Suppressor macrophage treated with lipopolysaccharide for 4 hours (primary cell): ENCODE measurements at places on chromosomes 7 and 10.

- DNase-seq, result no peak
Observed at GRCh38 chr7:129458171-129458570, 23.9 kb downstream of the STRIP2 start.

- peak; percentile 80 for DNase-seq
Observed at GRCh38 chr7:17532861-17533404, 234.5 kb downstream of the AHR start.

- DNase-seq, result peak; percentile 12
Observed at GRCh38 chr10:47231414-47231813, 68.6 kb upstream of the GDF10 start.

DNA sequence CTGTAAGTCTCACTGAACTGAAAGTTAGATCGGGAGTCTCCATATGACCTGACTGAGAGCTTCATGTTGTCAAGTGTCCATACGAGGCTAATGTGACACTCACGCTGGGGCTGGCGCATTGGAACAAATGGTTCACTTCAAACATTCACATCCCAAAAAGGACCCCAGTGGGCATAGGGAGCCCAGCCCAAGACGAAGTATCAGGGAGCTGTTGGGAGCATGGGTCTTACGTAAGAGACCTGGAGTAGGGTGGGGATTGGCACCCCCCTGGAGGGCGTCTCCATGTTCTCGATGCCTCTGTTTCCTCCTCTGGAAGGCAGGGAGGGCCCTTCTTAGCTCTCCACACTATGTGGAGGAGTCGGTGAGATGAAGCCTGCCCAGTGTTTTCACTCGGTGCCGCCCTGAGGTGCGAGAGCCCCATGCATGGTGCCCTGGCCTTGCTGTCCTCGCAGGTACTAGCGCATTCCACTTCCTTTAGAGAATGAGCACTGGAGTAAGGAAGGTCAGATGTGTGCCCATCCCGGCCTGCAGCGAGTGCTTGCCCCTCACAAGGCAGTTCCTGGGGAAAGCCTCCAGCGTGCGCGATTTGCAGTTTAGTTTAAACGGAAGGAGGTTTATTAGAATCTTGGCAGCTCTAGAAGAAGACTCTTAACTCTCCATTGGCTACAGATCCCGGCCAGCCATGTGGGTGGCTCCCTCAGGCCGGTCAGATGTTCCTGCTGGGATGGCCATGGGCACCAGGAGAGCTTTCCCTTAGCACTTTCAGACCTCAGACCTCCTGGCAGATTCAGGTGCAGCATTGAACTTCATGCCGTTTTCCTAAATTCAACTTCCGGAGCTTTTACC is 64.4 kb downstream of the PTPRE start:
- no peak for DNase-seq

- no peak for DNase-seq
Observed at GRCh38 chr10:129038522-129038921, 428.5 kb upstream of the MGMT start.

- peak; percentile 54 for DNase-seq
Observed at GRCh38 chr10:4902571-4903011, 60.6 kb upstream of the AKR1C1 start.

- peak; percentile 81 for DNase-seq
Observed at GRCh38 chr10:4270116-4270515, 485.1 kb upstream of the KLF6 start.

DNA sequence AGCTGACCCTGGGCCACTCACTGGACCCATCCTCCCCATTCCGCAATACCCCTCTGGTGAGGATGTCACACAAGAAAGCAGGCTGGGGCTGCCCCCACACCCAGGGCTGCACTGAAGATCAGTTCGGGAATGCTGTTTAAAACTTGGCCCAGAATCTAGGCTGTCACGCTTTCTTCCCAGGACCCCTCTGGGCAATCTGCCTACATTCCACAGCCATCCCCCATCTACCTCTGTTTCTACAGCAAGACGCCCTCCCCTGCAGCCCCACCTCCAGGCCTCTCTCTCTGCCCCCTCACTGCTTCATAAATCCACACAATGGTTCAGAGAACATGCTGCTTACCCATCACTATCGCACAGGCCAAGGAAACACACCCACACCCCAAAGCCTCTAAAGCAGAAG is 36.1 kb downstream of the XPNPEP1 start:
- no peak for DNase-seq

DNA sequence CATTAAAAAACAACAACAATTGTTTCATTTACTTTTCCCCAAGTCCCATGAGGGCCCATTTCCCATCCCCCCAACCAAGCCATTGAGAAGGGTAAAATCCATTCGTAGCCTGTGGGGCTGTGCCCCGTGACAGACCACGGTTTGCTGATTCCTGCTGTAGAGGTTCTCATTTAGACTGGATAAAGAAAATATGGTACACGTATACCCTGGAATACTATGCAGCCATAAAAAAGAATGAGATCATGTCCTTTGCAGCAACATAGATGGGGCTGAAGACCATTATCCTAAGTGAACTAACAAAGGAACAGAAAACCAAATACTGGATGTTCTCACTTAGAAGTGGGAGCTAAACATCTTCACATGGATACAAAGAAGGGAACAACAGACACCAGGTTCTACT is 44.9 kb downstream of the ZNF783 start:
- DNase-seq, result no peak

- DNase-seq, result no peak
Observed at GRCh38 chr10:21385996-21386585, 139.4 kb downstream of the SKIDA1 start.

DNA sequence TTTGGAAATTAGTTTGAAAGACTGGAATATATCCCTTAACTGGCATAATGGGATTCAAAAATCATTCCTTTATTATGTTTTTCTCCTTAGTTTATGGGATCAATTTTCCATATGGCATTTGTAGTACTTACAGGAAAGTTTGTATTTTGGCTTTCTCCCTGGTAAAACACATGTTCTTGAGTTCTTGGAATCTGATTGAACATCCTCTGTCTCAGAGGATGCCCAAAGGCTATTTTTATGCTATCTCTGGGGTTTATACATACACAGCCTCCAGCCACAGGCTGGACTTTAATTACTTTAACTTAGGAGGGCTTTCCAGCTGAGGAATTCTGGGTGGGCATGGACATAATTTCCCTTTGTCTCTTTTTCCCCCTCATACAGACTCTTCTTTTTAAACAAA is 236.4 kb downstream of the HGF start:
- no peak for DNase-seq

DNA sequence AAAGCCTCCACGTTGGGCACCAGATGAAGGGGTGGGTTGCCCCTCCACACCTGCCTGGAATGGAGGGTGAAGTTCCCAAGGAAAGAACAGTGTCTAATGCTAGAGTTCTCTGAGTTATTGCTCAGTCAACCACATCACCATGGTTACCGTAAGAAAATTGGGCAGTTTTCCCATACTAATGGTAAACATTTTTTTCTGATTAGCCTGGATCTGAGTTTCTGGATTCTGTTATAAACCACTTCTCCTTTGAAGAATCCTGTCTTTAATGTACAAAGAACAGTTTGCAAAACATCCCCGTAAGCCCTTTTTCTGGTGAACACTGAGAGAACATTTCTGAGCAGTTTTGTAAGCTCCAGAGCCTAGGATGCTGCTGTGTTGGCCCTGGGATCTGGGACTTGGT is 45.5 kb downstream of the ABCC2 start:
- no peak for DNase-seq

- DNase-seq, result no peak
Observed at GRCh38 chr10:83469728-83470331, 669.5 kb upstream of the GHITM start.

- DNase-seq, result no peak
Observed at GRCh38 chr7:52211930-52212329, 823.5 kb upstream of the POM121L12 start.

GRCh38 chr7:20466543-20467021 is 135.9 kb downstream of the ITGB8 start:
- DNase-seq, result peak; percentile 97

DNA sequence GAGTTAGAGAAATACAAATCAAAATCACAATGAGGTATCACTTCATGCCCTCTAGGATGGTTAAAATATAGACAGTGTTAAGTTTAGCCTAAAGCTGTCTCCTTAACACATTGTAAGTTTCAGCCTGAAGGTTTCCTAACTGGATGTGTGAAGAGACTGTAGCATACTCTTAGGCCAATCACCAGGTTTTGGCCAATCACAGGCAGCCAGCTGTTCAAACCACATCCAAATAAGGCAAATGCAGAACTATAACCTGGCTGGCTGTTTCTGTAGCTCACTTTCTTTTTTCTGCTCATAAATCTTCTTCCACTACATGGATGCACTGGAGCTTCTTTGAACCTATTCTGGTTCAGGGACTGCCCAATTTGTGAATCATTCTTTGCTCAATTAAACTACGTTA is 19.7 kb downstream of the ESYT2 start:
- peak; percentile 50 for DNase-seq

GRCh38 chr10:112791447-112791846 is 158.6 kb upstream of the TCF7L2 start:
- no peak for DNase-seq
